ENCODE measurements at places on chromosomes 12 and 14.
A peak's percentile ranks its signal among the peaks of the same experiment; 100 is the strongest.

DNA sequence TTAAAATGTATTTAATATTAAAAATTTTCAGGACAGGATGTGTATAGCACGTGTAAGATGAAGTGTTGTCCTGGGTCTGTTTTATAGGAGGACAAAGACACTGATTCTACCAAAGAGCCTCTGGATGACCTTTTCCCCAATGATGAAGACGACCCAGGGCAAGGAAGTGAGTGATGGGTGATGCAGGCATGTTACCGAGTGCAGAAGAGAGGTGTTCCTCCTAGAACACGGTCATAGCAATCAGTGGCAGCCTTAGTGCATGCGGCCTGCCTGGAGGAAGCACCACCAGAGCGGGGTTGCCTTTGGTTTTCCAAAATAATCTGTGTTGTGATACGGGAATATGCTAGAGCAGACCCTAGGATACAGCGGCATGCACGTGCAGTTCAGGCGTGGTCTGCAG lies 33.0 kb downstream of the KLC1 start:
- DNase-seq, result no peak

DNA sequence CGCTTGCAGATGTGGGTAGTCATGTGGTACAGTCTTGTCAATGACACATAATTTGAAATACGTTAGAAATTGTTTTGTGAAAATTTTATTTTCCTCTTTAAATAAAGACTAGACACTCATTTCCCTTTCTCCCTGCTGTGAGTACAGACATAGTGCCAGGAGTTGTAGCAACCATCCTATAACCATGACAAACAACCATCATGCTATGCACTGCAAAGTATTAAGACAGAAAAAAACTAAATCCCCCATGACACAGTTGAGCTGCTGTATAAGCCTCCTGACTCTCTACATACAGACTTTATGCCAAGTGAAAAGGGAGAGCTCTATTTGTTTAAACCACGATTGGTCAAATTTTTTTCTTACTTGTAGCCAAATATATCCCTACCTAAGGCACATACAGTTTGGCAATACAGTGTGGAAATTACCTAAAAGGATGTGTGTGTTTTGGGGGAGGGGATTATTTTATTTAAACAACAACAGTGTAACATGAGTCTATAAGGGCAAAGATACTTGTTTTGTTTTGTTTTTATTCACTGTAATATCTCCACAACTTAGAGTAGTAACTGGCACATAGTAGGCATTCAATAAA lies 45.0 kb upstream of the KRR1 start:
- no peak for DNase-seq

DNA sequence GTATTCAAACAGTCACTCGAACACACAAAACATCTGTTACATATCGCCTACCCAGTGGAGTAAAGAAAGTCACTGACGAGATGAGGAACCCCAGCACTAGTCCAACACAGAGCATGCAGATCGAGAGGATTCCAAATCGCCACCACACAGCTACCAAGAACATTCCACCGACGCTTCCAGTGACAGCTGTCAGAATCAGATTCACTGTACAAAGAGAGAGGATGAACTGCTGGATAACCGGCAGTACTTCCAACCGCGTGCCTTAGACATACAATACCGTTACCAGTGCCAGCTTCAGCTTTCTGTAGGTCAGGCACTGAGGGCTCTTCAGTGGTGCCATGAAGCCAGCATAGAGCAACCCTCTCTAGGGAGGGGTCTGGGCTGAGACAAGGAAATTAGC lies 34.5 kb downstream of the TM7SF3 start:
- DNase-seq, result no peak

DNA sequence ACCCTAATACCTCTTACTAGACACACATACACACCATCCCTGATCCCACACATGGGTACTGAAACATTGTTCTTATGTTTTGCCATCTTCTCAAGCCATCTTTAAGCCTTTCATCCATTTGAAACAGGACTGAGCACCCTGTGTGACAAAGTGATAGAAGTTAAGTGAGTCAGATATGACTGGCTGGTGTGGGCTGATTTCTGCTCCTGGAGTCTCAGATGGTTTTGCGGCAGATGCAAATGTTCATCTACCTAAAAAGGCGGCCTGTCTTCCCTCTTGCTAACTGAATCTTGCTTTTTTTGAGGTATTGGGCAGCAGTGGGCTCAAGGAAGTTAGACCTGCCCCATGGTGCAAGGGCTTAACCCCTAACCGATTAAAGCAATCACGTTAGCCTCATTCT lies 30.4 kb upstream of the PKP2 start:
- DNase-seq, result no peak

GRCh38 chr12:32918890-32919801 lies 22.6 kb upstream of the PKP2 start:
- peak; percentile 6 for DNase-seq

- peak; percentile 33 for DNase-seq
Observed at GRCh38 chr14:52067873-52068614, 815 bp downstream of the NID2 start.

GRCh38 chr12:19739195-19739776 lies 300.0 kb downstream of the AEBP2 start:
- peak; percentile 21 for DNase-seq

DNA sequence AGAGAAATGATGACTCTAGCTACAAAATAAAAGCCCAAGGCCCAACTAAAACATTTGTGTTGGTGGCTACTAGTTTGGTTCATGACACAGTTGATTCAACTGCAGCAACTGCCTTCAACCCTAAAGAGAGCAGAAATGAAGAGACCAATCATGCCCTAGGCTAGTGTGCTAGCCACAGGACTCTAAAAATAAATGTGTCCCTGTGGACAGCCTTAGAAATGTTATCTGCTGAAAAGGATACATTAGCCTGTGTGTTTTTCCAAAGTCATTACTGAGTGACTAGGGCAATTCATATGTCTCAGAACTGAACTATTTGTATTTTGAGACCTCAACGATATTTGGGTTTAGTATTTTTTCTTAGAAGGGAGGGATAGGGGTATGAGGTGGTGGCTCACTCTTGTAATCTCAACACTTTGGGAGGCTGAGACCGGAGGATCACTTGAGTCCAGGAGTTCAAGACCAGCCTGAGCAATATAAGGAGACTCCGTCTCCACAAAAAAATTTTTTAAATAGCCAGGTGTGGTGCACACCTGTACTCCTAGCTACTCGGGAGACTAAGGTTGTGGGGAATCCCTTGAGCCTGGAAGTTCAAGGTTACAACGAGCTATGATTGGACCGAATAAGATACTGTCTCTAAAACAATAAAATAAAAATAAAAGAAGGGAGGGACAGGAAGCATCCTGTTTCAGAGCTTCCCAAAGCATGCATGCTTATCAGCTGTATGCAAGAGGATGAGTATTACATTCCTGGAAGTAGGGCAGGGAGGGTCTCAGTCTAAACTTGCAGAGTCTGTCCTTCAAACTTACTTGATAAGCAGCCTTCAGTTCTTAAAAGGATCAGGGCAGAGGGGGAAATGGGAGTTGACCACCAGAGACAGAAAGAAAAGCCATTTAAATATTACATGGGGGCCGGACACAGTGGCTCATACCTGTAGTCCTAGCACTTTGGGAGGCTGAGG lies 29.6 kb upstream of the NAP1L1 start:
- no peak for DNase-seq

DNA sequence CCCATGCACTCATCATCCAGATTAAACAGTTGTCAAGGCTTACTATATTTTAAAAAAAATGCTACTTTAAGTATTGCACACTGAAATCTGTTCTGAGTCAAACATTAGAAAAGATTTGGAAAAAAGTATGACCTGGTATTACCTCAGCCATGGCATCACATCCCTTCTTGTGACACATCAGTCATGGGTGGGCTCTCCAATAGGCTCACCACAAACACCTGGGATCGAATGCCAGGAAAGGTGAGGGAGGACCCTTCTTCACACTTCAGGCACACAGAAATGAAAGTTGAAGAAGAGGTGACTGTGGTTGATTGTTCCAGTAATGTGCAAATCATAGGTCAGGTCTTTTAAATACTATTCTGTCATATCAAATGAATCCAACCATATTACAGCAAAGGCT lies 36.6 kb upstream of the GZMB start:
- no peak for DNase-seq

DNA sequence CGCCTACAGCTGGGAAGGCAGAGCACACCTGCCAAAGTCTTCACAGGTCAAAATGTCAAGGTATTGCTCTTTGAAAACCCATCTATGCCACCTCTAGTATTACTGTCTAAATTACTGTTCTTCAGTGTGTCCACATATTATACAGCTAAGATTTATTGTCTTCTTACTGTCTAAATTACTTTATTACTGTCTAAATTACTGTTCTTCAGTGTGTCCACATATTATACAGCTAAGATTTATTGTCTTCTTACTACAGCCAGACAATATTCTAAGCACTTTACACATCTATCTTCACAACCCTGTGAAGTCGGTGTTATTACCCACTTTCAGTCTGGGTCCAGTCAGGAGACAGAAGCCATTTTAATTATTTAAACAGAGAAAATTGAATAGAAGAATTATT lies 173.9 kb downstream of the MYRFL start:
- no peak for DNase-seq

GRCh38 chr12:2959192-2959504 lies at the start of gene TEAD4:
TSS of gene TEAD4 (plus strand) at chr12:2959397.
- DNase-seq, result no peak

DNA sequence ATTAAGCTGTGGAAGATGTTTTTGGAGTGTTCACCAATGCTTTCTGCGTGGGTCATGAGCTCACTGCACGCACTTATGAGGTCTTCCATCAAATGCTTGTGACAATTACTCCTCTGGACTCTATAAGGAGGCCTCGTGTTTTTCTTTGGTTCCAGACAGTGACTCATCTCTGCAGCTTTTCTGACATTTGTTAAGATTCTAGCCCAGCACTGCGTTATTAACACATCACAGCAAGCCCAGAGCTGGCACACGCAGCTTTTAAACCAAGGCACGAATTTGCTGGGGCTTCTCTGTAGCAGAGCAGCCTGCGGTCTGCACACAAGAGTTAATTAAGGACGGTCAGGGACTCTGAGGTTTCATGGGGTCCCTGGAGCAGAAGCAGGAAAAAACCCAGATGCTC lies 16.9 kb downstream of the MEG3 start:
- no peak for DNase-seq
